ENCODE measurements at places on chromosomes 3 and 15.
A peak's percentile ranks its signal among the peaks of the same experiment; 100 is the strongest.

DNA sequence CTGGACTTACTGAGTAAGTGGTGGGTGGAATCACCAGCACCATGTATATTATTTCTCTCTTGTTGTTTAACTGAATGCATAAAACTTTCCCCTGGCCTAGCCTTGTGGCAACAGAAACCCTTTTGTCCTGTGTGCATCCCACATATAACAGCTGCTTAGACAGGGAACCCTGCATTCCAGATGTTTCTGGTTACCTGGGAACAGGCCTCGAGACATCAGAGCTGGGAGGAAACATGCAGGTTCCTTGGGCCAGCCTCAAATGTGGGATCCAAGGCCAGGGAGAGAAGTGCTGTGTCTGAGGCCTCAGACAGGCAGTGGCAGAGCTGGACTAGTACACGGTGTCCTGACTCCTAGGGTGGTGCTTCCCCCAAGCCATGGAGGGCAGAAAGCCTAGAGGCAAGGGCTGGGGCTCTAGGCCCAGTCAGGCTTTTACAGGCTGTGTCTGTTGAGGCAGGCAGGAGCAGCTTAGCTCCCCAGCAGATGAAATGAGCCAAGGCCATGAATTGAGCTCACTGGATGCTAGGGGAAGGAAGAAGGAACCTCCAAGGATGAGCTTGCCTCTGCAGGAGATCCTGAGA, 57.7 kb downstream of the ITGA11 start:
- DNase-seq, result no peak

DNA sequence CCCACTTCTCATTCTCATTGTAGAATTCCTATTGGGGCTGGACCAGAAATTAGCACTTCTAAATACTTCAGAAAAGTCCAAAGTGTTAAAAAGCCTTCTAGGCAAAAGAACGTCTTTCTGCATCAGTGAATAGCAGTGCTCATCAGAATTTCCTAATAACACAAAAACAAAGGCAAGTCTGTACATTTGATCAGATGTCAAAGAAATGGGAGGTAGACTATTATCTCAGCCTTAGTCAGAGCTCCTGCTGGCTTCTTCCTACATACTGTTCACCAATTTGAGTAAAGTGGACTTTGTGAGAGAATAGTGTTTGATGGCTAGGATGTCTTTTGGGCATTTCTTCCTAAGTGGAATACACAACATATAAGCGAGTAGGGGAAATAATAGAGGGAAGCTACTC, 48.7 kb downstream of the FOXB1 start:
- no peak for DNase-seq

- no peak for DNase-seq
Measured at GRCh38 chr3:188082450-188082849, 71.5 kb upstream of the LPP start.

- no peak for DNase-seq
Measured at GRCh38 chr15:82944056-82944455, 8.5 kb downstream of the HOMER2 start.

- DNase-seq, result no peak
Measured at GRCh38 chr3:28173836-28174235, 67.6 kb upstream of the CMC1 start.

- no peak for DNase-seq
Measured at GRCh38 chr3:62027241-62027640, 346.1 kb downstream of the FEZF2 start.

DNA sequence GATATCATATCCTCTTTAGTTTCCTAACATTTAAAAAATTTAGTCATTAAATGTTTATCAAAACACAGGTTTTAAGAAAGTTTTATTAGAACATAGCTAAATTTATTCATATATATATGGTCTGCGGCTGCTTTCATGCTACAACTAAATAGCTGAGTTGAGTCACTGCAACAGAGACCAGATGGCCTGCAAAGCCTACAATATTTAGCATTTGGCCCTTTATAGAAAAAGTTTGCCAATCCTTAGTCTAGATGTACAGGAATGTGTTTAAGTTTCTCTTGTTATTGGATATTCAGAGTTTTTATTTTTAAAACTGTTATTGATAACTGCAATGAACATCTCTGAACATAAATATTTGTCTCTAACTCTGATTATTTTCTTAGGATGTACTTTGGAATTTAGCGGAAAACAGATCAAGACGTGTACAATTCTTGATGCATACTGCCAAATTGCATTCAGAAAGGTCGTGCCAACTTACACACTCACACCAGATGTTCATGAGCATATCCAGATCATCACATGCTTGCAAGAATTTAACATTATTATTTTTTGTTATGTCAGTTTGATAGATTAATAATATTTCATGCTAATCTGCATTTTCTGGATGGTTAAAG, 157.9 kb downstream of the STAC start:
- no peak for DNase-seq

GRCh38 chr15:48406266-48406891, 75.2 kb downstream of the DUT start:
- no peak for DNase-seq

- peak; percentile 27 for DNase-seq
Measured at GRCh38 chr3:144270100-144270499, 298.5 kb downstream of the DIPK2A start.

DNA sequence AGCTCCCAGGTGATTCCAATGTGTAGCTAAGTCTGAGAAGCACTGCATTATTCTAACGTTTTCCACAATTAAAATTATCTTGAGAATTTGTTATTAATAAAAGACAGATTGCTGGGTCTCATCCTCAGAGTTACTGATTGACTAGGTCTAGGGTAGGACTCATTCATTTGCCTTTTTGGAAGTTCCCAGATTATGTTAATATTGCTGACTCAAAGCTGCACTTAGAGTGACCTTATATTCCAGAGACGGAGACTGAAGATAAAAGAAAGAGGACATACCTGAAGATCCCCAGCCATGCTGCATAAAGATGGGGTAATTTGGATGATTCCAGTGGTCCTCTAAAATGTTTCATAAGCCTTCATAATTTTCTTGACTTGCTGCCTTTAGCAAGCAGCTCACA, 81.8 kb downstream of the PLSCR2 start:
- DNase-seq, result no peak

DNA sequence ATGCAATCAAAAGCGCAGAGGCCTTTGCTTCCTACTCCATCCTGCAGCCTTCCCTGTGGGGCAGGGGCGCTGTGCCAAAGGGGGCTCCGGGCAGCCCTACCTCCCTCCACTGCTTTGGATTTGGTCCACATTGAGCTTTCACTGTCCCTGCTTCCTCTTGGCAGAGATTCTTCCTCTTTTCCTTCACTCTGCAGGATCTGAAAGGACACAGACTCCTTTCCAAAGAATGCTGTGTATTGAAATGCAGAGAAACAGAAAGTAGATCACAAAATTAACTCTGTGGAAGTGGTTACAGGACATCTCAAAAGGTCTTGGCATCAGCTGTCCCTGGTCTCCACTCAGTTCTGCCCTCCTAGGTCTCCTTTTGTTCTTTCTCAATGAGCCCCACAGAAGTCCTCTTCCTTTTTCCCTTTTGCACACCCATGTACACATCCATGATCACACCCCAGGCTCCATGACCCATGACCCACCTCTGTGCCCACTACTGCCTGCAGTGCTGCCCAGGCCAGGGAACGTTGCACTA, 64.1 kb downstream of the CCR1 start:
- DNase-seq, result no peak

DNA sequence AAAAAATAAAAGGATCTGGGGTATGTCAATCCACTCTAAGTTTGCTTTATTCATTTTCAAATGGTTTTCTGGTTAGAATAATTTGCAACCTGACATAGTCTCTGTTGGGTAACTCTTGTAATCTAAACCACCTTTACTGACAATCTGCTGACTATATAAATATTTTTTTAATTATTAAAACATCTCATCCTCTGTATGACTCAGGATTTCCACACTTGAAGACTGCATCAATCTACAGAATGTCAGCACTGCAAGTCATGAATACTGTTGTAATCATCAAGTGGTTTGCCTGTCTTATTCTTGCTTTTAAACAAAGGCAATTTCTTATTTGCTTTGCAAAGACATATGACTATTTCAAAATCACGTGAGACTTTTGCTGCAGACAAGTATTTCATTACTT, 42.1 kb downstream of the VGLL3 start:
- DNase-seq, result no peak

DNA sequence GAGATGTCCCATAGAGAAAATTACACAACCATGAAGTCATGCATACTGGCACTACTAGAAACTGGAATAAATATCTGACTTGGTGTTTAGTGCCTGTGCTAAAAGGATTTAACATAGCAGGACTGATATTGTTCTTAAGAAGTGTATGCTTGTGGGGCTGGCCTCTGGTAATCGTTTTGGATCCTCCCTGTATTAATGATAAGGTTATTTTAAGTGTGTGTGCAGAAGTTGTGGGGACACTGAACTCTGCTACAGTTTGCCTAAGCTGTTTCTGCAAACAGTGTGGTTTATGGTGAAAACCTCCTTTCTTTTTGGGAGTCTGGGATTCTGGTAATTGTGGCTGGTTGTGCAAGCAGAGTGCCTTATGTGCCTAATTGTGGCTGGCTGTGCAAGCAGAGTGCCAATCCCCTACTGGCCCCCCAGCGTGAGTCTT, 120.8 kb downstream of the CLASP2 start:
- no peak for DNase-seq

DNA sequence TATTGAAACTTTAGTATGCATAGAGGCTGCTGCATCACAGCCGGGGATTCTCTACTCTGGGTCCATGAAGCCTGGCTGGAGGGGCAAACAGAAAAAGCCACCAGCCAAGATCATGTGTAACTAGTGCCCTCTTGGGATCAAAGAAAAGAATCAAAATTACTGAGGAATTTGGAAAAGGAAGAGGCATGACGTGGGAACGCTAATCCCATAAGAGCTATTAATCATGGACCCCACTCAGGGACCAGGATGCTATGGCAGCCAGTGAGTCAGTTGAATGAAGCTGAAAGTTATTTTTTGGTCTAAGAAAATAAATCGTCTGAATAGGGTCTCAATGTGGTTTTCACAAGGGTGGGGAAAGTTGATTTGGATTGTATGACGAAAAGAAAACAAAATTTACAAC, 1165.1 kb downstream of the ROBO2 start:
- no peak for DNase-seq

GRCh38 chr3:121885386-121885785, 8.8 kb upstream of the SLC15A2 start:
- DNase-seq, result no peak

- DNase-seq, result no peak
Measured at GRCh38 chr3:148381051-148381450, 316.7 kb upstream of the AGTR1 start.

DNA sequence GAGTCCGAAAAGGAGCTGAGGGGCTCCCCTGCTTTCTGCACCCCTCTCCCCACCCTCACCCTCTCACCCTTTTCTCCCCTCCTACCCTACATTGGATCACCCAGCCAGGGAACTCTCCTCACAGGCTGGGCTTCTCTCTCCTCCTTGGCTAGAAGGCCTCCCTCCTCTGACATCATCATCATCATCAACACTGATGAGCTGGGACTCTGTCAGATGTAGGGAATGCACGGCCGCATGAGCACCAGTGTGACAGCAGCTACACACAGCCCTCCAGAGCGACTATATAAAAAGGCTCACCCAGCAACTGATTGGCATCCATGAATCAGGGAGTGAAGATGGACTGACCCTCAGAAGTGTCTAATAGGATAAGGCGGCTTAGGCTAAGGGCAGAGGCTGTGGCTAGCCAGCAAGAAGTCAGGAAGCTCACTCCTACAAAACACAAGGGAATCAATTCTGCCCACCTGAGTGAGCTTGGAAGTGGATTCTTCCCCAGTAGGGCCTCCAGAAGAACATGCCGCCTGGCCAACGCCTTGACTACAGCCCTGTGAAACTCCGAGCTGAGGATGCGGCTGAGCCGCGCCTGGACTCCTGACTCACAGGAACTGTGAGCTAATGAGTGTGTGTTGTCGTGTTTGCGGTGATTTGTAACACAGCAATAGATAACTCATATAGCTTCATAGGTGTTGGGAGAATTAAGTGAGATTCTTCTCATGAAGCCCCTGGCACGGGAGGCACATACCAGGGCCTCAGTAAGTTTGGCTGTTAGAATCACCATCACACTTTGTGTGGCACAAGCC, 147.6 kb downstream of the FAM43A start:
- DNase-seq, result no peak

DNA sequence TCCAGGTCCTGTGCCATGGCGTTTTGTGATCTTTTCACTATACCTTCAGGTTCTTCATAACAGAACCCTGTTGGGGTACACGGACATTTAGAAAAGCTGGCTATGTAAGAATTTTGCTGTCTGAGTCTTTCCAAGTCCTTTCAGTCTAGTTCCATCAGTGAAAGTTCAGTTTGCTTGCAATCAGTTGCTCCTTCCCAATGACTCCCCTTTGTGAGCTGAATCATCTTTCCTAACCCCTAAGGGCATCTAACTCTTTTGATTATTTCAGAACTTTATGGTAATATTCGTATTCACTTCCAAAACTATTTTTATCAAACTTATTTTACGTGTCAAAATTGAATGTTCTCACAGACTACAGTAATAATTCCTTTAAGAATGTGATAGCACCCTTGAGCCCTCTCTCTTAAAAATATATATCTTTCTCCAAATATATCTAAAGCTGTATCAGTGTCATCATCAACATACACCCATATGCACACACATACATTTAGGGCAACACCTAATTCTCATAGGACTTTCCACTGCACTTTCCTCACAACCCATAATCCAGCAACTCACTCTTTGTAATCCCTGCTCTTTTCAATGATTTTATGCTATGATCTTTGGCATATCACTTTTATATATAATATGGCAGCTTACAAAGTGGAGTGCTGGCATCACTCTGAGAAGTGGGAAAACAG, 263.7 kb downstream of the GBE1 start:
- no peak for DNase-seq

All from gastrocnemius medialis (tissue), 4 donors.